ENCODE measurements at places on chromosomes 12 and 14.

DNA sequence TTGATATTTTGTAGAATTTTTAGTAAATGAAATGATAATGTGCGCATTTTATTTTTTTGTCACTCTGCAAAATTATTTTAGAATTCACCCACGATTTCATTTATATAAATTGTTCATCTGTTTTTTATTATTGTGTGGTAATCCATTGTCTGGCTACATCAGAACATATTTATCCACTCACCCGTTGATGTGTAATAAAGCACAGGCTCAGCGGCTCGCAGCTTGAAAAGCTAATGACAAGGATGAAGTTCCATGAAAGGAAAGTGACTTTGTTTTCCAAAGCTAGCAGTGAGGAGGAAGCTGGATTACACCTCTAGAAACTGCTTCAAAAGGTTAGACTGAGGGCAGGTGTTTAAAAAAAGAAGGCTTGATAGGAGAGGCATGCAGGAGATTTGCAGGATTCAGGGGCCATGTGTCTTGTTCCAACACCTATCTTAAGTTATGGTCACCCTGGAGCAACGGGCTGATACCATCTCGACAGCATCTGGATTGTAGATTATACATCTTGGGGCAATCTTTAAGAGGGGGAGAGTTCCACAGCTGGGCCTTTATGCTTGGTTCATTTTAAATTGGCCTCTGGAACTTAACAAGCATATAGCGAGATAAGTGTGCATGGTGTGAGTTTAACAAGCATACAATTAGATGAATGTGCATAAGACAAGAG is 194.1 kb downstream of the TMTC3 start:
- no peak for DNase-seq

DNA sequence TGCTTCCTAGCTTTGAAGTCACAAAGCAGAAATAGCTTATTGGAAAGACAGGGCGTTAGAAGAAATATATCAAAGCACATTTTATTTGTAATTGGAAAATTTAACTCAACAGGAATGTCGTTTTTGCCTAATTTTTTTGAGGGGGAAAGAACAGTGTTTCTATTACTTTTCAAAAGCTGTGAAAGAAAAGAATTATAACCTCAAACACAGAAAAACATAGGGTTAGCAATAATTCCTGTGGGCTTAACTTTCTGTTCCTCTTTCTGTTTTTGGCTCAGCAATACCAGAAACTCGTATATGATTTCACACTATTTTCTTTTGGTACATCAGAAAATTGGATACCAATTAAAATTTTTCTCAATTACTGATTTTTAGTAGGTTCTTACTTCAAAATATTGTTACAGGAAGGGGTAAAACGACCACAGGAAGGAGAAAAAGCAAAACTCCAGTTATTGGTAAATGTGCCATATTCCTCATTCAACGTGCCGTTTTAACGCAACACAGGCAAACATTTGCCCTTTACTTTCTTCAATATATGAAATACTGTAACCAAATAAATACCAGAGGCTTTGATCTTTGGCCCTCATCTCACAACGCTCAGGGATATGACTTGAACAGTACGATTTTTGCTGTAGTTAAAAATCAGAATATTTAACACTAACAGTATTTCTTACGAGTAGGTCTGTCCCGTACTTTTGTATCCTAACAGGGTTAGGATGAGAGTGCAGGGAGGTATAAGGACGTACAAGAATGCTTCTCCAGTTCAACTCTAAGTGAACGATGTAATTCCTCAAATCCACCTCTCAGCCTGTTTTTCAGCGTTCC is 1.3 kb upstream of the RNU6-7 start:
- DNase-seq: no peak

GRCh38 chr12:68886636-68887572 is 46.1 kb downstream of the CPM start:
- DNase-seq: no peak

DNA sequence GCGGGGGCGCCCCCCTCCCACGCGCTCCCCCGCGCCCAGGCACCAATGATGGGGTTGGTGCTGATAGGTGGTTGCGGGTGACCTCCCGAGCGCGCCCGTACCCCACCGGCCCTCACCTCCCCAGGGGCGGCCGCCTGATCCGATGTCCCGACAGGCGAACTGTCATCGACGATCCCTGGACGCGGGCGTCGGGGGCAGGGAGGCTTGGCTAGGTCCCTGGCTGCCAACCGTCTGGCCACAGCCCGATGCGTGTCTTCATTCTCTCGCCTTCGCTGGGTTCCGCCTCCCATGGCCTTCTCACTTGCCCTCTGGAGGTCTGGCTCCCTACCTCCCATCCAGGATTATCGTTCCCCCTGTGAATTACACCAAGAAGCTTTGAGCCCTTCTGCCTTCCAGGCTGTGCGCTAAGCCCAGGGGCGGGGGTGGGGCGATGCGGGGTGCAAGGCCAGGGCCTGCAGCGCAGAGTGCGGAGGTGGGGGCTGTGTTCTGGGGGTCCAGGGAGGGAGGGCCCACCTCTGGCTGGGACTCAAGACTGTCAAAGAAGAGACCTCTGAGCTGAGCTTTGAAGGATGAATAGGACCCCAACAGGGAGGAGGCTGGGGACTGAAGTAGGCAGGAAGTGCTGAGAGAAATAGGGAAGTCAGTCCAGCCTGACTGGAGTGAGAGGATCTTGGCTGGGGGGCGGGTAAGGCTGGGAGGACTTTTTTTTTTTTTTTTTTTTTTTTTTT is 7.7 kb upstream of the RACGAP1 start:
- peak; percentile 50 for DNase-seq

DNA sequence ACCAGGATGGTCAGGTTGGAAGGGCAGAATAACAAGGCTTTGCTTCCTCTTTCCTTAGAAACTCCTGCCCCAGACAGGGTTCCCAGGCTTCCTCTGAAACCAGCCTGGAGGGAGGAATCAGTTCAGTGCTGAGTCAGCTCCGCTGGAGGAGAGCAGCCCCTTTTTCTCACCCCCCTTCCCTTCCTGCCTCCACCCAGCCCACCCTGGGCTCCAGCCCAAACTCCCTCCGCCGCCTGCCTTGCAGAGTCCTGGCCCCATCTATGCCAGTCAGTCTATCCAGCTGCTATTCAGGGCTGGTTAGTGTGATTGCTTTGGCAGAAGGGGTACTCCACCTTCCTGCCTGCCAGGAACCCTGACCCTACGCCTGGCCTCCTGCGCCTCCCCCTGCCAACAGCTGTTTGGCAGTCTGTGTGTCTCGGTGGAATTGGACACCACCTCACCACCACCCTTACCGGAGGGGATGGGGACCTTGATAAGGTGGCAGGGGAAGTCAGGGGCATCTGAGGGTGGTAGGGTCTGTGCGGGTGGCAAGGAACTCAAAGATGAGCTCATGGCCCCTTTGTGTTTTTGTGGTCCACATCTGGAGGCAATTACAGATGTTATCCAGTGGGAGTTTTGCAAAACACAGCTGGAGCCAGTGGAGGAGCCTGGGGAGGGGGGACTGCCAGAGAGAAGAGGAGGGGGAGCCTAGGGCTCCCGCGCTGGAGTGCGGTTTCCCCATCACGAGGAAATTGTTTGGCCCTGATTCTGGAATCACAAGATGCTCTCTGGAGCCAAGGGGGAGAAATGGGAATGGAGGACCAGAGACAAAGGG is 12.2 kb downstream of the MMP14 start:
- peak; percentile 44 for DNase-seq

DNA sequence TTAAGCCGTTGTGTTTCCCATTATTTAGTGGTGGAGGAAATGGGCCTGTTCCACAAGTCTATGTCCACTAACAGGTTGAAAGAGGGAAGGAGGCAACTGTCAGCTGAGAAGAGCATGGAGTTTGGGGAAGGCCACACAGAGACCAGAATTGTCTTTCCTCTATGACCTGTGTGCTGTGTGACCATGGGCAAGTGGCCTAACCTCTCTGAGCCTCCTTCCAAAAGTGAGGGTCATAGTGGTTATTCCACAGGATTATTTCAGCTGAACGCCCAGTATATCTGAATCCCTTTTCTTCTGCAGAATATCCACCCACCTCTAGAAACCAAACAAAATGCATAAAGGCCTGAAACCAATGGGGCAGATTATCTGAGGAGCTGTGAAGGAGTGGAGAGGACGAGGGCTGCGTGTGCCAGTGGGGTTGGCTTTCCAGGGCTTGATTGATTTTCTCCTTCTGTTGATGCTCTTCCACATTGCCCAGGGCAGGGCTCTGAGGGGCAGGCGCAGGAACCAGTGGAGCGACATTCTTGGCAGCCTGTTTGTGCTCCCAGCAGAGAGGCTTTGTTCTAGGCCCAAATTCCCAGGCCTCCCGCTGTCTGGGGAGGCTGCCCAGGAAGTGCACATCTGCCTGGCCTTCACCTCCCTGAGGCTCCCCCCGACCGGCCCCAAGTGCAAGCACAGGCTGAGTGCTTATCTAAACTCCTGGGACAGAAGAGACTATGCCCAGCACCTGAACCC is 452.7 kb downstream of the BCL11B start:
- DNase-seq: peak; percentile 59

DNA sequence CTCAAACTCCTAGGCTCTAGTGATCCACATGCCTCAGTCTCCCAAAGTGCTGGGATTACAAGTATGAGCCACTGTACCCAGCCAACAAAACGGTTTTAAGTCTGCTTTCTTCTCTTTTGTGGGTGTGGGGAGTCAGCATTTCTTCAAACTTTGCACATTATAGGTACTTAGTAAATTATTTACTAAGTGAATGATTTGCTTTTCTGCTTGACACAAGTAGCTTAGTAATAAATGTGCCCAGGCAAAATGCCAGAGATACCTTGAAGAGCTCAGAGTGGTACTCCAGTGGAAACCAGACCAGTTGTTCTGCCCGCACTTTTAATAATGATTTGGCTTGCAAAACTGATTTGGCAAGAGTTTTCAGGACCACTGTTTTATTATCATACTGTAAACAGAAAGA is 15.0 kb downstream of the DEPDC4 start:
- DNase-seq: peak; percentile 84

- peak; percentile 56 for DNase-seq
These were observed 751 bp downstream of the P3H3 start for GRCh38 chr12:6828781-6829535.

GRCh38 chr12:2179953-2180736 is 127.4 kb downstream of the CACNA1C start:
- DNase-seq: peak; percentile 75

DNA sequence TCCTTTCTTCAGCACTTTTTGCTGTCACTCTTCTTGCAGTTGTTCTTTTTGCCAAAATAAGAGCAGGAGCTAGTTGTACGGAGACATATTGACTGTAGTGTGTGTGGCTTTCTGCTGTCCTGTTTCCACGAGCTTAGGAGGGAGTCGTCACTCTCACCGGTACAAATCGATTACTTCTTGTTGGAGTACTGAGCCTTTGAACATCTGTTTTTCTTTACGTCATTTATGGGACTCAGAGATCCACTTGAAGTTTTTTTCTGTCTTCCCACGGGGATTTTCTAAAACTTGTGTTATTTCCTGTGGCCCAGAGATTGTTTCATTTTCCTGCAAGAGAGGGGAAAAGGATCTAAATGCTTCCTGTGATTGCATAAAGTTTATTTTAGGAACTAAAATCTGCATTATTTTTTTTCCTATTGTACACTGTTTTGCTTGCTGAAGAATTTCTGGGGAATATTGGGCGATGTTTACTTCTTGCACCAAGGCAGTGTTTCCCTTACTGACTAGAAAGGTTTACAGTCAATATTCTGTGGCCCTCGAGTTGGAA is 199.8 kb upstream of the ARHGAP5 start:
- DNase-seq: no peak

DNA sequence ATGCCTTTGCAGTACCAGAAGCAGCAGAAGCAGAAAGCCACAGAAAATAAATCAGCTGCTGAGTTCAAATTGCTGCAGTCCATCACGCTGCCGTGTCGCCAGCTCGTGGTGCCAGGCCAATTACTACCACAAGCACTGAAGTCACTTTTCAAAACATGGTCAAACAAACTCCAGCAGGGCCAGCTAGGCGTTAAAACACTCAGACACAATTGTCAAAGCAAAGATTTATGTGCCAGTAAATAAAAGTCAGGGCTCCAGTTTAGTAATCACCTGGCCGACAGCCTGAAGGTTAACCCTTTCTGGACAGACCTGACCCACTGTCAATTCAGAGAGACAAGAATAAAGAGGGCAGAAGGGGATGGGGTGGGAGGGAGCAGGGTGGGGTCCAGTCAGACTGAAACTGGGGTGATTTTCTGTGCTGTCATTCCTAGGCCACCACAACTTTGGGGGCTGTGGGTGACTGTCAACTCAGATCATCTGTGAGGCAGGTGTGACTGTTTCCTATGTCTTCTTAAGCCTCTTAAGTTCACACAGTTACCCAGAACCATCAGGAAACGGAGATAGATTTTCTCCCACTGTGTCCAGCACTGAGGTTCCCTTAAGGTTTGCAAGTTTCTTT is 109.8 kb upstream of the FUT8 start:
- DNase-seq: peak; percentile 60

DNA sequence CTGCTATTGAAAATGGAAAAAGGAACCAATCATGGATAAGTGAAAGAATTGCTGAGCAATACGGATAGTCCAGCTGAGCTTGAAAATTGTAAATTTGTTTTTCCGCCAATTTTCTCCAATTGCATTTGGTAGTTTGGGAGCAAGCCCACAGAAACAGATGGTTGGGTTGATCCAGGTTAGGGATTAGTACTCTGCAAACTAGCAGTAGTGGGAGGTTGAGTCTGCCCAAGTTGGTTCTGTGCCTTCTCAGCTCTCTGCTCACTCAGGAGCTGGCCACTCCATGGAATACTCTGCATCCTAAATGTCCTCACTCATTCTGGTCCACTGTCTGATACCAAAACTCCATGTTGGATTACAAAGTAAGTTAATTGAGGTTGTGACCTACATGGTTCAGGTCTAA is 361.1 kb upstream of the ATP2B1 start:
- DNase-seq: no peak

GRCh38 chr14:102805371-102805891 is 28.2 kb downstream of the TRAF3 start:
- DNase-seq: no peak

DNA sequence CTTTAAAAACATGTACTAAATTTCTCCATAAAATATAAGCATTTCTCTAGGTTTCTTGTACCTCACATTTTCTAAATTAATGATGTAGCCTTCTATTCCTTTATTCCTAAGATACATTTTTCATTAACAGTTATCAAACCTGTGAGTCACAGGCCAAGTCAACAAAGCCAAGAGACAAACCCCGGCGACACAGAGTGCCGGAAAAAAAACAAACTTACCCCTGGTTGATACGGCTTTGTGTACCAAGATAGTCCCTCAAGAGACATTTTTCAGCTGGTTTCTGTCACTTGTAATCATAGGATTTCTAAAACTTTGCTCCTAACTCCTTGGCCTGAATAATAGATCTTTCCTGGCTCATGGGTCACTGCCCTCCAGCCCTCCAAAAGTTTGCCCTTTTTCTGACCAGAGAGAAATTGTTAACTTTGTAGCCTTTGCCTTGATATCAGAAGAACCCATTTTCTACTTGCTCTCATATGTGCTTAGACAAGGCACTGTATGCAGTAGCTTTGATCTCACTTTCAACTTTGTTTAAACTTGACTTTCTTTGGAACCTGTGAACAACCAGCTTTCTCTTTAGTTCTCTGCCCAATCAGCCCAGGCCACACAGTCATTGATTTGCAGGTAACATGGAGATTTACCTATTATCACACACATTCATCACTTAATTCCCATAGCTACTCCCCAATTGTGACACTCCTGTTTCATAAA is 172.2 kb downstream of the PRKD1 start:
- DNase-seq: no peak

- DNase-seq: no peak
These were observed 32.4 kb upstream of the BEGAIN start for GRCh38 chr14:100619396-100620254.

GRCh38 chr14:73477618-73478266 is 13.0 kb upstream of the RIOX1 start:
- no peak for DNase-seq
